ENCODE measurements at places on chromosomes 5 and 9.

GRCh38 chr5:110840347-110840960 is 101.6 kb downstream of the SLC25A46 start:
- DNase-seq: no peak

DNA sequence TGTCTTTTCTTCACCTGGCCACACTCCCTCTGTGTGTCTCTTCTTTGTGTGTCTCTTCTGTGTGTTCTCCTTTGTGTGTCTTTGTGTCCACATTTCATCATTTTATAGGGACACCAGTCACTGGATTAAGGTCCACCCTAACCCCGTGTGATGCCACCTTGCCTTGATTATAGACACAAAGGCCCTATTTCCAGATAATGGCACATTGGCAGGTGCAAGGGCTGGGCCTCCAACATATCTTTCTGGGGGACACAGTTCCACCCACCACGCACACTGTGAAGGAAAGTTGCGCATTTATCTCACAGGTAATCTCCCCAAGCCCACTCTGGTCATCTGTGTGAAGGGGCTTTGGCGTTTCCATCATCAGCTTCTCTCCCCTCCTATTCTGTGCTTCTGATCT is 334.6 kb upstream of the IRX1 start:
- DNase-seq: no peak

- DNase-seq: no peak
Observed at GRCh38 chr5:96220610-96221390, 212.2 kb downstream of the PCSK1 start.

- no peak for DNase-seq
Observed at GRCh38 chr9:108045851-108046250, 556.3 kb upstream of the KLF4 start.

GRCh38 chr5:73908846-73909245 is 282.9 kb downstream of the ARHGEF28 start:
- DNase-seq: no peak

DNA sequence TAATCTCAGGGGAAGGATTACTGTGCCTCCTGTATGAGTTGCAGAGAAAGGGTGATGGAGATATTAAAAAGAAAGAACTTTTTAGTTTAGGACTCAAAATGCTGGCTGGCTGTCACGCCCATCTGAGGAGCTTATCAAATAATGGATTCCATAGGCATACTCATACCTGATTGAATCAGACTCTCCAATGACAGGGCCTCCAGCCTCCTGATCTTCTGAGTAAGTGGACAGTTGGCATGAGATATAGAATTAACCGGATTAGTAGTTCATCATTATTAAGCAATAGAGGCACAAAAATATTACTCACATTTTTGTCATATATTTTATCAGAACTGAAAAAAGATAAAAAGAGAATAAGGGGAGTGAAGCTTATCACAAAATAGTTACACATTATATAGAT is 157.0 kb upstream of the RASA1 start:
- DNase-seq: no peak
